ENCODE measurements at places on chromosomes 4 and X.

DNA sequence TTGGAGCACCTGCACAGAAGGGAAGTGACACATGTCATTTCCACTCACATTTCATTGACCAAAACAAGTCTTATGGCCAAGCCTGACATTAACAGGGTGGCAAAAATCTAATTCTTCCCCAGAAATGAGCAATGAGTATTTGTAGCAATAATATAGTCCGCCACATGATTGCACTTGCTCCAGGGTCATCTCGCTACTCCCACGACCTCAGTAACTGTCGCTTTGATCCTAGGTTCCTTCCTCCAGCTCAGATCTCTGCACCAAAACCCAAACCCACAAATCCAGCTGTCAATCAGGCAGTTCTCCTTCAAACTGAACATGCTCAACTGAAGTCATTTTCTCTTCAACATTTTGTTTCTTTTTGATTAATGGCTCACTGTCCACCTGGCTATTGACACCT, 25.2 kb upstream of the PTTG2 start:
- no peak for DNase-seq

DNA sequence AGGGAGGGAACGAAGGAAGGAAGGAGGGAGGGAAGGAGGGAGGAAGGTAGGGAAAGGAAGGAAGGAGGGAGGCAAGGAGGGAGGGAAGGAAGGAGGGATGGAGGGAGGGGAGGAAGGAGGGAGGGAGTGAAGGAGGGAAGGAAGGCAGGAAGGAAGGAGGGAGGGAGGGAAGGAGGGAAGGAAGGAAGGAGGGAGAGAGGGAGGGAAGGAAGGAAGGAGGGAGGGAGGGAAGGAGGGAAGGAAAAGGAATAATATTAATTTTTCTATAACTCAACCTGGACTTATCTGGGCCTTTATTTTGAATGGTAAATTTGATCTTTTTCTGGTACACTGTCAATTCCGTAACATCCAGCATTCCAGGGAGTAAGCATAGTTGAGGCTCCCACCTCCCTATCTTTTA, 244.2 kb downstream of the SPRY1 start:
- DNase-seq = no peak

DNA sequence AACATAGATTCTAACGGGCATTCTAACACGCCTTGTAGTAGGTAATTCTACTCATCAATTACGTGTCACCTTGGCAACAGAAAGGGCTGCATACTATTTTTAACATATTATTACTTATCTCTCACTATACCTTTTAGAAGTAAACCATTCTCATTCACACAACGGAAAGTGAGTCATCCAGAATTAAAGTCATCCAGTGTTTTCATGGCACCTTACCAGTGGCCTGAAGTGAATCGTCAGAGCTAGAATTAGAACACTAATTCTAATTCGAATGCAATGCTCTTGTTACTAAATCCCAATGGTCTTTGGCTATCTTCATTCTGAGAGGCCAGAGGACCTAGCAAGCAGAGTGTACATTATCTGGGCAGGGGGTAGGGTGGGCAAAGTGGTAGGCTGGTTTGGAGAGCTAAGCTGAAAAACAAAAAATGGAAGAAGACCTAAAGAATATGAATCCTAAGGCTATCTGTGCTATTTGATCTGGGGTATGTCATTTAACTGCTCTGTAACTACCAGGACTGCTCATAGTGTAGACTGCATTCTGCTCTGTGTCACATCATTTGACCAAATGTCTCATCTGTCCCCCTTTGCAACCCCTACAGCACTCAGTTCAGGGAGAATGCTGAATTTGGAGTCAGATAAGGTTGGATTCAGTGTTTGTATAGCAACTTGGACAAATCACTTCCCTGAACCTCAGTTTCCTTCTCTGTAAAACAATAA, 96.5 kb downstream of the HDAC8 start:
- DNase-seq = no peak

DNA sequence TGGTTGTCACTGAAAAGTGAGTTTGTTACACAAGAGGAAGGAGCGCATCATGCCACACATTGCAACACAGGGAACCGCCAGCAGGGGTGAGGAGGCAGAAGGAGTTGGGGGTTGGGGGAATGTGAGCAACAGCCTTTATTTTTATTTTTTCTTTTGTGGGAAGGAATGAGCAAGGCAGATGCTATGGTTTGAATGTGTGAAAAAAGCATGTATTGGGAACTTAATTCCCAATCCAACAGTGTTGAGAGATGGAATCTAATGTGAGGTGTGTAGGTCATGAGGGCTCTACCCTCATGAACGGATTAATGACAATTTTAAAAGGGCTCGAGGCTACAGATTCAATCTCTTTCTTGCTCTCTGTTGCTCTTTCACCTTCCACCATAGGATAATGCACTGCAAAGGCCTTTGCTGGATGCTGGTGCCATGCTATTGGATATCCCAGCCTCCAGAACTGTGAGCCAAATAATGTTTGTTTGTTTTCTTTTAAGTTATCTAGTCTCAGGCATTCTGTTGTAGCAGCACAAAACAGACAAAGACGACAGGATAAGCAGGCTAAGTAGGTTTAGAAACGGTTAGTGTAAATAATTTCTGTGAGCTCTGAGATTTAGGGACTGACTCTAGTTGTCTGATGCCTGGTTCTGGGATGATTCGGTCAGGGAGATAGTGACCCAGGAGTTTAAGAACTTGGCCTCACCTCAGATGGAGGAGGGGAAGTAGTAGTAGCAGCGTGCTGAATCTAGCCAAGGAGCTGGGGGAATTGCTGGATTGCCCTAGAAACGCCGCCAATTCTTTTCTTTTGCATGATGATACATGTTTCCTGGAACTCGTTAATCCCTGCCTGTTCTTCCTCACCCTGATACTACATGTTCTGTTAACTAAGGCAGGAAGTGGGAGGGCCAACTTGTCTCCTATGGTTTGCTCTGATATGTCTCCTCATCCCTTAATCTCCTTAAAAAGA, 156.6 kb upstream of the CTSO start:
- DNase-seq = no peak

DNA sequence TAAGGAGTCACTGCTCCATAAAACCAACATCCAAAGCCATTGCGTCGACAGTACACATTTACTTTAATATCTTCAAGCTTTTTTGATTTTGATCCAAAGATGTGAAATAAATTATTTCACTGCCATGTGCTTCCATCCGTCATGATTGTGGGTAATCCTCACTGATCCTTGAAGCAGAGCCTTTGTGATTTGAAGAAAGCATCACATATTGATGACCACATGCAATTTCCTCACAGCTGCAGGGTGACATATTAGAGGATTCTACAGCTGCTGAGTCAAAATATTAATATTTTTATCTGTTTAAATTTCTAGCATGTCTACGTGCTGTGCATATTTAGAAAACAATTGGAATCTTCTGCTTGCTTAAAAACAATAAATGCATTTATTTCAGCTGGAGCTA, 196.8 kb upstream of the ANXA3 start:
- no peak for DNase-seq

DNA sequence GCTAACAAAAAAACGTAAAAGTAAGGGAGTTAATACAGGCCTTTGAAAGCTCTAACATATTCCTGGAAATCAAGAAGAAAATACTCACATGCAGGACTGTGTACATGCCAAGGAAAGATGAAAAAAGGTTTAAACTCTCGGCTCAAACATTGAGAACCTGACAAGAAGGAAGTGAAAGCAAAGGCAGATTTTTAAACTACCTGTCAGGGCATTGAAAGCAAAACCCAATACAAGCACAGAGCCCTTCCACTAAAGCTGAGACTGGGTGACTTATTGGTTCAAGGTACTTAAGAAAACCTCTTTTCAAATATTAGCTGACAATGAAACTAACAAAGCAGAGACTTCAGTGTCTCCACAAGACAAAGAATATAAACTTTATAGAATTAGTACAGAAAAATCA, 313.0 kb upstream of the GRID2 start:
- DNase-seq = no peak

DNA sequence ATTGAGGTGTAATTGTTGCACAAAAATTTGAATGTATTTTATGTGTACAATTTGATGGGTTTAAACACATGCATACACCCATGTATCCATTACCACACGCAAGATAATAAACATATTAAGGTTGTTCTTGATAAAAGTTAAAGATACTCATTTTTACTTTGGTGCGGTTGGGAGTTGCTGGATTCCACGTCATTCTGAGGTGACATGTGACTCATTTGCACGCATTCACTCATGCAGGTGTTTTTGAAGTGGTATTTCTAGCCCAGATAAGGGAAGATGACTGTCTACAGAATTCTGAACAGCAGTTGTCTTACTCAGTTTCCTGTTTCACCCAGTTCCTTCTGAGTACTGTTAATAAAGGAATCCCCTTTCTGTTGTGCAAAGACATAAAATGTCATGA, 142.0 kb downstream of the RTL3 start:
- DNase-seq = peak; percentile 6

DNA sequence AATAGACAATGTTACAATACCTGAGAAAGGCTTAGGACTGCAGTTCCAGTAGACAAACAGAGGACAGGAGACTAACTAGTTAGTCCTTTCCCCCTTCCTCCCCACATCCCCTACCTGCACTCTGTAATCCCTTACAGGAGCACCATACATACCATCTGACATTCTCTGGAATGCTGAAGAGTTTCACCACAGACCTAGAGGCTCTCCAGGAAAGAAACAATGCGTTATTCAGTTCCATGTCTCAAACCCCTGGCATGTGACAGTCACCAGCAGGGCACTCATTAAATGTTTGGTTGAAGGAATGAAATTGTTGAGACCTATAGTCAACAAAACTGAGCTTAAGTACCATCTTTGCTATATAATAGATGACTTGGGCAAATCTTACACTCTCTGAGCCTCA, 100.2 kb upstream of the USP38 start:
- DNase-seq = no peak

- DNase-seq = no peak
Observed at GRCh38 chrX:70970482-70970995, 39.6 kb upstream of the SLC7A3 start.

DNA sequence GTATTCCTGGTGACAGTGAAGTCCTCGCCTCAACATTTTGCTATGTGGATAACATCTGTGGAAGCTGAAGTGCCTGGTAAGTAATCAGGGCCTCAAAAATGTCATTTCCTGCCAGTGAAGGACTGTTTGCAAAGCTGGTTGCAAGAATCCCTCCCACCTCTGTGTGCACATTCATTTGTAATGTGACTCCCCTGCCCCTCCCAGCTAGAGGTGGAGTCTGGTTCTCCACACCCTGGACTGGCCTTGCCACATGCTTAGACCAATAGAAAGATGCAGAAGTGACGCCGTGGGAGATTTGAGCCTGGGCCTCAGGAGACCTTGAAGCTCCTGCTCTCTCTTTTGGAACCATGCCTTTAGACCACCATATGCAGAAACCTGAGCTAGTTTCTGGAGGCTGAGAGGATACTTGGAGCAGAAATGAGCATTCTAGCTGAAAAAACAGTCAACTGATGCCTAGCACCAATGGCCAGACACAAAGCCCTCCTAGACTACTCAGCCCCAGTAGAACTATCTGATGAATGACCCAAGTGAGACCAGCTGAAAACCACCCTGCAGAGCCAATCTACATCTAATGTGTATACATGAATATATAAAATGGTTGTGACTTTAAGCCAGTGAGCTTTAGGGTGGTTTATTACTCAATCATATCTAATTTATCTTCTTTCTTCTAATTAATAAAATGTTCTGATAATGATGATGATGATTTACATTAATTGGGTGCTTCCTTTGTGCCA, 47.8 kb upstream of the CRMP1 start:
- DNase-seq = no peak

DNA sequence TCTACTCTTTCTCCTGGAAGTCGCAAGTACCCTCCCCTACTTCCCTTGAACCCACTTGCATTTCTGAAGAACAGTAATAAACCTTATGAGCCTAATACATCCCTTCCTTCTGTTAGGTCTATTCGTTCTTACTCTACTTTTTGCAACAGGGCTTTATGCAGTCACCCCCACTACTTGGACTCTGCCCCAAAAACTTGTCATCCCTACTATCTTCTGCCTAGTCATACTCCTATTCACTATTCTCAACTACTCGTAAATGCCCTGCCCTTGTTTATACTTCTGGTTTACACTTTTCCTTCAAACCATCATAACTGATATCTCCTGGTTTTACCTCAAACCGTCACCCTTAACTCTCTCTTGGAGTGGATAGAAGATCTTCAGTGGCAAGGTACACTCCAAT, 55.2 kb upstream of the SLIT2 start:
- DNase-seq = no peak

GRCh38 chrX:130552444-130553073, 150.8 kb downstream of the RBMX2 start:
- no peak for DNase-seq

DNA sequence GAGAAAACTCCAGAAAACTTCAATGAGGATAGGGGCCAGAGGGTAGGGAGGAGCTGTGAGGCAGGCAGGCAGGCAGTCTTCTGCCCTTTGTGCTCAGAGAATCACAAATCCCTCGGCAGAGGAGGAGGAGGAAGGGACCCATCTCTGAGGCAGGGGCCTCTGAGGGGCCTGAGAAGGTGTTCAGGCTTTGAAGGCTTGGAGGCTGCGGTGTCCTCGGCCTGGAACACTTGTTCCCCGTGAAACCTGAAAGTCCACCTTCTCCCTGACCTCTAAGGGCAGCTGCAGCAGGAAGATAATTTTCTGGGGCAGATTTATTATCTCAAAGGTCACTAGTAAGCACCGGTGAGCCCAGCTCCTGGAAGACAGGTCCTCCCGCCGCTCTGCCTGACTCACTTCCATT, 200.3 kb upstream of the BCOR start:
- no peak for DNase-seq

DNA sequence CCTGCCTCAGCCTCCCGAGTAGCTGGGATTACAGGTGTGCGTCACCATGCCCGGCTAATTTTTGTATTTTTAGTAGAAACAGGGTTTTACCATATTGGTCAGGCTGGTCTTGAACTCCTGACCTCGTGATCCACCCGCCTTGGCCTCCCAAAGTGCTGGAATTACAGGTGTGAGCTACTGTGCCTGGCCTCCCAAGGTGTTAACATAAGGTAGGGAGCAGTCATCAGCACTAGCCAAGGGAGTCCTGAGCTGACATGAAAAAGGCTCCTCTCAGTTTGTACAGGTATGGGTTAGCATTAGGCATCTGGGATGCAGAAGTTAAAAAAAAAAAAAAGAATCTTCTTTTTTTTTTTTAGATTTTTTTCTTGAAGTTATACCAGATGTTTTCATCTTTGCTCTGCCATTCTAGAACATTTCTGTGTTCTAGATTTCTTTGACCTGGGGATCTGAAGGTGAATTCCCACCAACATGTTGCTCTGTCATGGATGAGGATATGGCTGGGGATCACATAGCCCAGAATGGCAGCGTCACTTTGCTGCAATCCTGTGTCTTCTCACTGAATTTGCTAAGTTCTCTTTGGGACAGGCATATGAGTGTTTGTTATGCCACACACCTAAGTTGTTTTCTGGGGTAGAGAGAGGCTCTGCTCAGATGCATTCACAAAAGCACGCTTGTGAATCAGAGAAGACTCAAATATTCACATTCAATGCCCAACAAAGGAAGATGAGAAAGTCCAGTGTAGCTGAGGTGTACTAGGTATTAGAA, 24.4 kb upstream of the PLA2G12A start:
- no peak for DNase-seq

DNA sequence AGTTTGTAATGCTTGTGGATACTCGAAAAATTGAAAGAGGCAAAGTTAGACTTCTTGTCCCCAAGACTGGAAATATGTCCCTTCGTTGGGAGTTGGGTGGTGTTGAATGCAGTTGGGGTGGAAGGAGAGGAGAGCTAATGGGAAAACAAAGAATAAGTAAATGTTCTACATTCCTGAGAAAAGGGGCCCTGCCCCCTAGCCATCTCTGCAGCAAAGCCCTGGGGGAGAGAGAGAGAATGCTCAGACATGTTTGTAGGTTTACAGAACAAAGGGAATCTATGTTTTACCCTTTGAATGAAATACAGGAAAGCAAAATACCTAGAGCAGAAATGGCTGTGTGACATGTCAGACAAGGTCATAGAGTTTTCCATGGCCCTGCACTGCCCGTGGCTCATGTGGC, 88.1 kb downstream of the RASL11B start:
- no peak for DNase-seq

GRCh38 chrX:48468693-48469691, 1.1 kb downstream of the SLC38A5 start:
- DNase-seq = peak; percentile 17
